ENCODE measurements at places on chromosomes 7 and 10. TPM values are rescaled to one million over a fixed set of nuclear protein-coding genes. Genes with fewer than 3 reads are reported as not detected.

DNA sequence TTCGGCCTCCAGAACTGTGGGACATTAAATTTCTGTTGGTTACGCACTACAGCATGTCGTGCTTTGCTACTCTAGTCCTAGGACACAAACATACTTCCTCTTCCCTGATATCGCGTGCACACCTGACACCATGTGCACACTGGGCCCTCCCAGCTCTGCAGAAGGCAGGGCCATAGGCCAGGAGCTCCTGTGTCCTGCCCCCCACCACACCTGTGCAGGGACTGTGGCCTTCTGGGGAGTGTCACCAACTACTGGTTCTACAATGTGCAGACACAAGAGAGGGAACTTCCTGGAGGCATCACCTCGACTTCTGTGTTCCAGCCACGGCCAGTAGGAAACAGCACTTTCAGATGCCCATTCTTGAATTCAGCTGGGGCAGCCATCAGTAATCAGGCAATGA lies 646.4 kb upstream of the MGMT start:
- no peak for DNase-seq

CDC14C gene
- total RNA-seq, result not detected

SEC23IP gene
- 61.4 TPM for total RNA-seq

DNA sequence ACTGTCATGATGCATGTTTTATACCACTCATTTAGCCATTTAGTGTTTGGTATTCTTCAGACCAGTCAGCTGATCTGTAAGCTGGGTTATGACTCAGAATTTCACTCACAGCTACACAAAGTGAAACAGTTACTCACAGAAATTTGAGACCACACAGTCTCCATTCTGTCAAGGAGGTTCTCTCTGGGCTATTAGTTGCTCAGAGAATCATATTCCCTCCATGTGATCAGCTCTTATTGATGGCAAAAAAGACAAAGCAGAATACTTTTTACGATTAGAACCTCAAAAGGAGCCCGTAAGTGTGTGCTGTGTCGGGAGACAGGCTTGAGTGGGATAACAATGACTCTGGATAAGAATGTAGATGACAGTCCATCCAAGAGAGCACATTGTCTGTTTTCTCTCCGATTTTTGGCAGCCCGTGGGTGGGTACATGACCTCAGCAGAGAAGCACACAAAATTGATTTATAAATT lies 277.6 kb upstream of the SORCS1 start:
- no peak for DNase-seq

- DNase-seq, result no peak
Measured at GRCh38 chr10:77936697-77937567, 10.4 kb upstream of the DLG5 start.

Data from activated CD8-positive, alpha-beta T cell treated with anti-CD3 and anti-CD28 coated beads for 36 hours (primary cell).